ENCODE measurements at places on chromosomes 16 and 17.

- DNase-seq: no peak
Observed at GRCh38 chr17:4309897-4310296, 46.1 kb upstream of the ANKFY1 start.

DNA sequence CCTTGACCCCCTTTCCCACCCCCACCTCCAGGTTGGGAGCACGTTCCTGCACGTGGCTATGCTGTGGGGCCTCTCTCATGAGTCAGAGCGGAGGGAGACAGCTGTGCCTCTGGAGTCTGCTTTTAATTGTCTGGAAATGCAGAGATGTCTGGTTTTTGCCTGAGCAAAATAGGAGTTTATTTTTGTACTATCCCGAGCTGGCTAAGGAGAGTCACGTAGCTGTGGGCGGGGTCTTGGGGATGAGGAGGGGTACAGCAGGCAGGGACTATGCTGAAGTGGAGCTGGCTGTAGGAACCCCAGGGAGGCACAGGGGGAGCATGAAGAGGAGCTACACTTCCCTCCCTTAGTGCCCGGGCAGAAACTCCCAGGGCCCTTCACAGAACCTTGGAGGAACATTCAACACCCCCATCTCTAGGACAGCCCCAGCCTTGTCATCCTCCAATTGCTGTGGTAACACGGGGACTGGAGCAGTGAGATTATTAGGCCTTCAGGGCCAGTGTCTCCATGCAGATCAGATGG is 44.7 kb upstream of the LGALS9 start:
- DNase-seq: no peak

- DNase-seq: no peak
Observed at GRCh38 chr17:2797637-2798036, 1.4 kb downstream of the RAP1GAP2 start.

DNA sequence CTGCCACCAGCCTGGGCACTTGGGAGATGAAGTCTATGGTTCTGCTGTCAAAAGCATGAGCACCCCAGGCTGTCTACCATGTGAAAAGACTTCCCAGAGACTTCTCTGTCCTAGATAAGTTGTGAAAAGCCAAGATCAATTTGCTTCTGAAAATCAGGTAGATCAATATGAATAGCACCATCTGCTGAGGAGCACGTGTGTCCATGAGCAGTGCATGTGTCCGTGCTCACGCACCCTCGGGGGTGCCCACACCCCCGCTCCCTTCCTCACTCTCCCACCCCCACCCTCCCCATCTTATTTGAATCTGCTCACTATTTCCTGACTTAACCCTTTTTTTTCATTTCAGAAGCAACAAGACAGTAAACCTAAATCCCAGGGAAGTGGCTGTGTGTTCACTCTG is 238.3 kb upstream of the SDK2 start:
- no peak for DNase-seq

- no peak for DNase-seq
Observed at GRCh38 chr16:2243031-2243528, 6.8 kb downstream of the DNASE1L2 start.

DNA sequence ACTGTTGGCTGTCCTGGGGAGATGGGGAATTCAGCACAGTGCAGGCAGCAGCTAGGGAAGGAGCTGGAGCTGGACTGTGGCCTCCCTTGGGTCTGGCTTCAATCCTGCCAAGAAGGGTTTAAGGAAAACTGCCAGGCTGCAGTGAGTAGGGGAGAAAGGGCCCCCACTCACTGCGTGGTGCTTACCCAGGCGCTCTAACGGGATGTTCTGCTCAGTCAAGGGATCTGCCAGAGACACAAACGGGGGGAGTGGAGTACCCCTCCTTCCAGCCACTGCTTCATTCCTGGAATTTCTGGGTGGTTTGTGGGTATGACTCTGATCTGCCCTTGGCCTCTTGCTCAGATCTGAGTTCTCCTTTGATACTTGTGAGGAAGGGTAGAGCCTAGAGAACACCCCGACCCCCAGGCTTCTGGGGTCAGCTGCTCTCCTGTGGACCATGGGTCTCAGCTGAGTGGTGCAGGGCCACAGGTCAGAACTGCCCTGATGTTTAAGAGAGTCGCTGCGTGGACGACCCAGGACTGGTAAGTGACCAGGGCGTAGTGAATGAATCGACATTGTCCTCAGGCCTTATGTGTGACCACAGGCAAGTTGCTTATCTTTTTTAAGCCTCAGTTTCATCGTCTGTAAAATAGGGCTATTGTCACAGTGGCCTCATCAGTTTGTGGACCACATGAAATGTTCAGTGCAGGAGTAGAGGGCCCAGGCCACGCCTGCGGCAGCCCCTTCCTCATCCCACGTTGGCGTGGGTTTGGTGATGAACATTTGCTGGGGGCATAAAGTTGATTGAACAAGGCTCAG is 9.6 kb downstream of the CRISPLD2 start:
- DNase-seq: no peak

DNA sequence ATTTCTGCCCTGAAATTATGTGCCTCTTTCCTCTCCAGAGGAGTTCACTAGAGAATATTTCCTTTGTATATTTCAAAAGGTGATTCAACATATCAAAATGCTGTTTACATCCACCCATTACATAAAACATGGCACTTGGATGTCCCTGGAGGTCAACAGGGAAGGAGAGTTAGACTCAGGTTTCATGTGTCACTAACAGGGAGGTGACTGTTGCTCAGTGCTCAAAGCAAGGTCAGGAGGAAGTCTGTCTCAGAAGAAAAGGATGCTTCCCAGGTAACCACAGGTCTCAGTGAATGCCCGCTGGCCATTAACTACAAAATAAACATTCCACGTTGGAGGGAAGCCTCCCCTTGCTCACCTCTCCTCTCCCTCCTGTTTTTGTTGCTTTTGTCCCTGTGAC is 198.6 kb downstream of the AXIN2 start:
- no peak for DNase-seq

DNA sequence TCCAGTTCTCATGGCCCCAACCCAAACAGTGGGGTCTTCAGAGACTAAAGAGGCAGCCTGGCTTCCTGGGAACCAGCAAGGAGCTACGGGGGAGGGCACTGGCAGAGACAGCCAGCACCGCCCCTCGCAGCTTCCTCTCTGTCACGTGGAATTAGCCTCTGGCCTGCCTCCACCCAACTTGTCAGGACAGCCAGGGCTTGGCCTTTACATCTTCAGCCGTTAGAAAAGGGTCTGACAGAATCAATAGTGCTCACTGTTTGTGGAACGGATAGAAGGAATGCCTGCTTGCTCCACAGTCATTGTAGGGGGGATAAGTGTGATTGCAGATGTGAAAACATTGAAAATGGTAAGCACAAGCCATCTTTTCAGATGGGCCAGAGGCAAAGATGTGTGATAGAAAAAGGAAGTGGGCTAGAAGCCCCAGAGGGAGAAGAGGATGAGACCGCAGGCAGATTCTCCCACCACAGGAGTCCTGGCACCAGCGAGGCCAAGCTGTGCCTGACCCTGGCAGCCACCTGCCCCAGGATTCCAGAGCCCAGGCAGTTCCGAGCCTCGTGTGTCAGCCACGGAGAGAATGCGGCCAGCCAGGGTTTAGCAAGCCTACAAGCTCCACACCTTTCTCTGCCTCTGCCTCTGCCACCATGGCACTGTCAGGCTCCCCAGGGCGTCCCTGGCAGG is 18.6 kb downstream of the GRIN2C start:
- no peak for DNase-seq

- no peak for DNase-seq
Observed at GRCh38 chr17:68368387-68368786, 77.1 kb downstream of the ARSG start.

DNA sequence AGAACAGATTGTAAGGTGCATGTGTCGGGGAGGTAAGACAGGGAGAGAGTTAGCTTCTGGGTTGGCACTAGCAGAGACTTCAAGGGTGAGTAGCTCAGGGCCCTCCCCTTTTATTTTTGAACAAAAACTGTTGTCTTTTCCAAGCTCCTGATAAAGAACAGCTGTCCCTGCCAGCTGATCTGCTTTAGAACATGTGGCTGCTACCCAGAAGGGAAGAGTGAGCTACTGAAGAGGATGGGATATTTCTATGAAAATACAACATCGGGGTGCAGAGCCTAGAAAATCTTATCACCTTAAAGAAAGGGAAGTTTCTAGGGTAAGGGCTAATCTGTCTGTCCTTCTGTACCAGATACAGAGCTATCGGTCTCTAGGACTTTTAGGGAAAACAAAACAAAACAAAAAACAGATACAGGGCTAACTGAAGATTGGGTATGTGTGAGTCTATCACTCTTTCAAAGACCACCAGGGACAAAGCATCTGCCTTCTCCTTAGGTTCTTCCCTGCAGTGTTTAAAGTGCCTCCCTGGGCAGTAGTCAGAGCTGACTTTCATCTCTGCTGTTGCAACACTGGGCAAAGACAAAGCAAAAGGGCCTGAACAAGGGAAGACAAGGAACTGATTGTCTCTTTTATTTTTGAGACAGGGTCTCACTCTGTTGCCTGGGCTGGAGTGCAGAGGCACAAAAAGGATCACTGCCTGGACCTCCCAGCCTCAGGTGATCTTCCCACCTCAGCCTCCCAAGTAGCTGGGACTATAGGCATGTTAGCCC is 5.0 kb upstream of the DHRS13 start:
- DNase-seq: no peak

DNA sequence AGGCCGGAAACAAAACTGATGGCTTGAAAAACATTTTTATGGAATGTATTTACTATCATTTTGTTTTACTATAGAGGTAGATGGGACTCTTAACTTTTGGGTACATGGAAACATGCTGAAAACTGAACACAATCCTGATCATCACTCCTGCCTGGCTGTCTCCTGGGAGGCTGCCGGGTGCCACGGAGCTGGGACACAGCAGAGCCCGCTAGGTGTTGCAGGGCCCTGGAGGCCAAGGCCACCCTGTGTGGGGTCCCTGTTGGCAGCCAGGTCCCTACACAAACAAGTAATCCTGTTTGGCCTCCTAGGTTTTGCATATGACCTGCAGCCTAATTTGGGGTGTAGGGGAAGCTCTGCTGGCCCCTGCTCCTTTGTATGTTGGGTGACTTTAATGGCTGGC is 17.5 kb downstream of the PLD6 start:
- no peak for DNase-seq

DNA sequence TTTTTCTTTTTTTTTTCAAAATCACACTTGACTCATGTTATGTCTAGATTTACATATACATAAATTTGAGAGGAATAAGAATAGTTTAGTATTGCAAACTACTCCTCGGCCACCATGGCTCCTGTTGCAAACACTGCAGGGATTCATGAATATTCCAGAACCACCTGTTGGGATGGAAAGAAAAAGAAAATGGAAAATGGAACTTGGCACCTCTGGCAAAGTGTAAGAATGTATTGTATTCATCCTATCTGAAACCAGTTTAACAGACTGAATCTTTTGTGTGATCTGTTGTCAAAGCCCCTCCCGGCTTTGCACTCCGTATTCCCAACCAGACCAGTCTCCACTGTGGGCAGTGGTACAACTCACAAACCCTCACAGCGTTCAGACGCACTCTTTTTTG is 124.4 kb downstream of the SPECC1 start:
- DNase-seq: no peak

DNA sequence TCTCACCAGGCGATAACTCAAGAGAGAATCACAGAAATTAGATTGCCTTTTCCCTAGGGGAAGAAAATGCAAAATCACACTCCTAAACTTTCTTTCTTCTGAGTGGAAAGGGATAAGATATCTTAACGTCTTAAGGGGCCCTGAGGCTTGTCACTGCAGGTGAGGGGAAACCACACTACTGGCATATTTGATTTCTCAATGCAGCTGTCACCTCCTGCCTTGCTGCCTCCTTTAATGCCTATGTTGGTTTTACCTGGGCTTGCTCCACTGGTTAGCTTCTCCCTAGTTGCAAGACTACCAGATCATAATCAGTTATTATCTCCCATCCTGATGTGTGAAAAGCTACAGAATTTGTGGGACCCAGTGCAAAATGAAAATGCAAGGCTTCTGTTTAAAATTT is 4.5 kb upstream of the HERPUD1 start:
- no peak for DNase-seq

GRCh38 chr16:70255574-70255973 is 3.8 kb upstream of the EXOSC6 start:
- DNase-seq: no peak

- no peak for DNase-seq
Observed at GRCh38 chr17:77894126-77894956, 64.2 kb upstream of the TNRC6C start.

DNA sequence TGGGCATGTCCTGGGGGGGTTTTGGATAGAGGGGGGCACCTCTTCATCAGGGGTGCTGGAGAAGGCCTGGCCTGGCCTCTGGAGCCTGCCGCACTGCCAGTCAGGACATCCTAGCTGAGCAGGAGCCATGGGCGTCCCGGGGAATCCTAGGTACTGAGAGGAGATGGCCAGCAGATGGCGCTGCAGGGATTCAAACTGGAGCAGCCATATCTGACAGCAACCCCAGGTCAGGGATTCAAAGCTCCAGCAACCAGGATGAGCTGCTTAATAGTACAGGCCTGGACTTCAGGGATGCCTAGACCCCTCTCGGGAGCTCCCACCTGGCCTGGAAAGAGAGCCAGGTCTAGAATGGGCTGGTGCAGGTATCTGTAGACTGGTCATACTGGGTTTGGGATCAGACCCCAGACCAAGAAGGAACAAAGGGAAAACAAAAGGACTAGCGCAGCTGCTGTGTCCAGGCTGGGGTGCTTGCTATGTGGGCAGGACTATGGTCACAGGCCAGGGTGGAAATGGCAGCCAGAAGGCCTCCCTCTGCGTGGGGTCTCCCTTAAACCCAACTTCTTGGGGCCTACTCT is 306.9 kb upstream of the RBFOX1 start:
- DNase-seq: no peak

- DNase-seq: no peak
Observed at GRCh38 chr17:44904001-44904984, 5.0 kb upstream of the EFTUD2 start.

GRCh38 chr17:28925912-28926365 is 23.1 kb upstream of the DHRS13 start:
- no peak for DNase-seq

- DNase-seq: no peak
Observed at GRCh38 chr16:47375423-47375822, 85.4 kb downstream of the ITFG1 start.

DNA sequence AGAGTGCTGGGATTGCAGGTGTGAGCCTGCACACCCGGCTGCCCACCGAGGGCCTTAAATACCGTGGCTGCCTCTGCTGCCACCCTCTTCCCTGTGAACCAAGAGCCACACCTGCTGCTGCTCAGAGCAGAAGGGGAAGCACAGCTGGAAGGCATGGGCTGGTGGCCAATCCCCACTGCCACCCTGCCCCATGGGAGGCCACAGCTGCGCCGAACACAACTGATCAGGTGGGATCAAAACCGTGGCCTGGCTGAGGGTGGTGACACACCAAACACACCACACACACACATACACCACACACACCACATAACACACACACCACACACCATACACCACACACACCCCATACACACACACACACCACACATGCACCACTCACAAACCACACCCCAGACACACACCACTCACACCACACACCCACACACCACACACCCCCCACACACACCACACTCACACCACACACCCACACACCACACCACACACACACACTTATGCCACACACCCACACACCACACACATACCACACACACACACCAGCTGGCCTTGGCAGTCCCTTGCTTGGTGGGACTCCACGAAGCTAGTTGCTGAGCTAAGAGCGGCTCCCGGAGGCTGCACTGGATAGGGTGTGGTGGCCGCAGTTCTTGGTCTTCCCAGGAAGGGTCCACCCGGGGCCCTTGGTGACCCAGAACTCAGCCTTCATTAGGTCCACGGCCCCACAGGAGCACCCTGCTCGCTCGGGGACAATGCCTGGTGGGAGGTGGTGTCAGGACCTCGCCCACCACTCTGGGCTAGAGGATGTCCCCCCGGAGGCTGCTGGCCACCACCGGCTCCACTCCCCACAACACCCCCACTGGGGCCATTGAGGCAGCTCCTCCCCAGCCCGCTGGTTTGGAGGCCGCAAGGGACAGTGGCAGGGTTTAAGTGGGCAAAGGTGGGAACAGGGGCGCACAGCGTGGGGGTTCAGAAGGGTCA is 14.9 kb downstream of the CEP131 start:
- DNase-seq: no peak

Measured in activated naive CD4-positive, alpha-beta T cell (primary cell).